T-helper 2 cell treated with Interferon-gamma antibody and Interleukin-4, amounts not matched to agents 100 ng/mL and 5 ng/mL, for 36 hours (primary cell): ENCODE measurements at places on chromosomes 12 and 14. TPM values are rescaled to one million over a fixed set of nuclear protein-coding genes. Genes with fewer than 3 reads are reported as not detected.

The RNASE3 gene
- total RNA-seq, result not detected in 2 replicates

The TAC3 gene
- total RNA-seq, result not detected in 2 replicates

The OR4E1 gene
- not detected in 2 replicates for total RNA-seq

The SLC10A1 gene
- not detected in 2 replicates for total RNA-seq

The RNF10 gene
- total RNA-seq, result 173 and 183 TPM in 2 replicates

The LAG3 gene
- 11.8 and 12.2 TPM in 2 replicates for total RNA-seq
